ELR (cell line): ENCODE measurements at places on chromosomes 4 and X.

GRCh38 chr4:16196482-16197393 lies 29.5 kb downstream of the TAPT1 start:
- DNase-seq: peak; percentile 75

- no peak for DNase-seq
Observed at GRCh38 chr4:1638272-1638598, 45.9 kb downstream of the FAM53A start.

DNA sequence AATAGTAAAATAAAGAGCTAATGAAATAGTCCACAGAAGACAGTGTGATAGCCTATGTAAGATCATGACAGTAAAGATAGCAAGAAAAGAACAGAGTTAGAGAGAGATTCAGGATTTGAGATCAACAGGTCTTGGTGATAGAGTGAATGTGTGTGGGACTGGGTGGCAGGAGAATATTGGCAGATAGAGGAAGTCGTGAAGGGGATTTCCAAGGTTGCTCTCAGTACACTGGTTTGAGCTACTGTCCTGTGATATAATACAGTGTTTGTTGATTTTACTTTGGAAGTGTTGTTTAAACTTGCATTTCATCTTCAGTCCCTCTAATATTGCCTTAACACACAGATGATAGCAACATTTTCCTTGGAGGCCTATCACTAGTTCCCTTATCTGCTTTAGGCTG lies 44.1 kb downstream of the DTHD1 start:
- DNase-seq: no peak

DNA sequence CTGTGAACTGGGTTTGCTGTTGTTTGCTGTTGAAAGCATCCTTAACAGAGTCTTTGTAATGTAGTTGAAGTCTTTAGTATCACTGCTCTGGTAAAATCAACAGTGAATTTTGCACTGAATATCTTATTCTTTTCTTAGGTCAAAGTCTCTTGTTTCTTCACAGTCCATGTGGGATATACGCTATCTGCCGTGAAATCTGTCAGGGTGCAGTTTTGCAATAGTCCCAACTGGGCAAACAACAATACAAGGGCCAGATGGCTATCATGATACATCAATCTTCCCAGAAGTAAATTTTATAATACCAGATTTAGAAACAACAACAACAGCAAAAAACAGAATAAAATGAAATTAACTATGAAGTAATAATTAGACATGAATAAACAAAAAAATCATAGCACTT lies 123.5 kb downstream of the PPARGC1A start:
- no peak for DNase-seq
